Stimulated activated CD8-positive, alpha-beta memory T cell treated with anti-CD3 and anti-CD28 coated beads, Interleukin-4, amount 100 ng/mL, for 4 hours (primary cell): ENCODE measurements at places on chromosomes 2 and 18.

- DNase-seq = no peak
Measured at GRCh38 chr2:127472268-127472667, 54.0 kb downstream of the IWS1 start.

DNA sequence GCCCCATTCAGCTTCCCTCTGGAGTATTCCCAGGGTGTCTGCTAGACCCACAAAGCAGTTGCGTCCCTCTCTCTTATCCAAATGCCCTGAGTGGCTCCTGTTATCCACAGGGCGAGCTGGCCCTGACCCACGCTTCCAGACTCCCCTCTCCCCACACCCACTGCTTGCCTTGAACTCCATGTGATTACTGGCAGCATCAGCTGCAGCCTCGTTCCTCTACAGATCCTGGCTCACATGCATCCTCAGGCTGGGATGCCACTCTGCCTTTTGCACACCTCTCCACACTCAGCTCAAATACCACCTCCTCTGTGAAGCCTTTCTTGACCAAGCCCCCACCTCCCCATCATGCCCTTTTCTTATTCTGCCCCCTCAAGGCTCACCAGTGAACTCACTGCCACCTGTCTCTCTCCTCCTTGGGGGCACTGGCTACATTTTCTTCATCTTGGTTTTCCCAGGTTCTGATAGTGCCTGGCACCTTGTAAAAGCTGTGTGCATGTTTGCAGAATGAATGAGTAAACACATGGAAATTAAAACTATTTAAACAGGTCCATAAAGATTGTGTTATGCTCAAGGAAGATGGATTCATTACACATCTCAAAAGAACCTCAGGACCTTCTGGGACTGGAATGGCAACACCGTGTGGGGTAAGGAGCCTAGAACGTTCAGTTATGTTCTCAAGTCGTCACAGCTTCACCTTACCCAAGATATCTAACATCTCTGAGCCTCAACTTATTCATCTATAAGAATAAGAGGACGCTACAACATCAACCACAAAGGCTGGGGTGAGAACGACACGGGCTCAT lies 165.0 kb downstream of the BCL2 start:
- no peak for DNase-seq

DNA sequence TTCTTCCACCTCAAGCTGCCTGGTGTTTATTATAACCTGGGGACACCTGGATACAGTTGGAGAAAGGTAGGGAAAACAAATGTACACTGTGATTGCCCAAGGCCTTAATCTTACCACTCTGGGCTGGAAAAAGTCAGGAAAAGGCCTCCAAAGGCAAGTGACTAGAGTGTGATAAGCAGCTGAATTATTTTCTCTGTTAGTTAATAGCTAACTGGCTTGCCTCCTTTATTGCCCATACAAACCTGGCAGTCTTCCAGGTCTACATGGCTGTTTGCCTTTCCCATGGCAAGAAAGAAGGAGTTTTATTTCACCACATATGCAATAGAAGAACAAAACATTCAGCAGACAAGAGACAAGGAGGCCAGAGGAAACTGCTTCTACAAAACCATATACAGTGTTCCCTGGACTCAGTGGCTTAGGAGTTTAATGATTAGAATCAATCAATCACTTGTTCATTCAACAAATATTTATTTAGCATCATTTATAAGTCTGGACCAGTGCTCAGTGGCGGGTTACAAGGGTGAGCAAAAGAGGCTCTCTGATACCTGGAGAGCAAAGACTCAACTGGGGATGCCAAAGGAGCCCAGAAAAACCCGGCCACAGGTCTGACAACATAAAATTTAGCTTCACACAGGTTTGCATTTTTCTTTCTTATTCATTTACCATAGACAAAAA lies 27.5 kb upstream of the SUCLG1 start:
- DNase-seq = no peak

DNA sequence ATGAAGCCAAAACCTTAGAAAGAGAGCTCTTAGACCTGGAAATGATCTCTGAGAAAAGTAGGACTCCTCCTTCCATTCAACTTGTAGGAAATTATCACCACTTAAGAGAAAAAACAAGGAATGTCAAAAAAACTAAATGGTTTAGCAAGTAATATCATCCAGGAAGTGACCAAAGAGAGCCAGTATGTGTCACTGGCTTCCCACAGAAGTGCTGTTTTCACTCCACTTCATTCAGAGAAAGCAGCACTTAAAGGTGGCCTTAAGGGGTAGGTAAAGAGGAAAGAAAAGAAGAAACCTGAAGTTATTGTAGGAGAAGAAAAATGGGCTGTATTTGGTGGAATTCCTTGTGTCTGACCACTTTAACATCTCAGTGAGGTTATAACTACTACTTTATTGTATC lies 414.4 kb upstream of the ETAA1 start:
- no peak for DNase-seq
